ENCODE measurements at places on chromosomes 13 and 19.

GRCh38 chr13:104936304-104936703 is 1599.2 kb downstream of the EFNB2 start:
- DNase-seq = no peak

- DNase-seq = no peak
Measured at GRCh38 chr19:16794456-16795441, 34.4 kb upstream of the SIN3B start.

- peak; percentile 87 for DNase-seq
Measured at GRCh38 chr19:48169578-48169938, 586 bp downstream of the LIG1 start.

DNA sequence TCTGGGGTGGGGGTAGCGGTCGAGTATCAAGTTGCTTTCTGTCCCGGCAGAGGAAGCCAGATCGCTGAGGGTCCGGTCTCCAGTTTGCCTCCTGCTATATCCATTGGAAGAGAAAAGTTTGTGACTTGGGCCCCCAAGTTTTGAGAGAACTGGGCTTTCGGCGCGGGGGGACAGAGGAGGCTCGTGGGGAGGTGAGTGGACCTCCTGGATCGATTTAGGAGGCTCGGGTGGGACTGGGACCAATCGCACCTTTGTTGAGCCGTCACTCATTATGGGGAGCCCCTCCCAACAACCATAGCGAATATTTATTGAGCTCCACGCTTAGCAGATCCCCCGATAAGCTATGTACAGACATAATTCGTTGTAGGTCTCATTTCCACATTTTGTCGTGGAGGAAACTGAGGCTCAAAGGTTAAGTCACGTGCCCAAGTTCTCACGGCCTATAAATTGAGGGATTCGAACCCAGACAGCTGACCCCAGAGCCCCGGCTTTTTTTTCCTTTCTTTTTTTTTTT is 909 bp downstream of the RFXANK start:
- DNase-seq = no peak

GRCh38 chr19:9061879-9062278 is 25.0 kb upstream of the OR1M1 start:
- DNase-seq = no peak

- DNase-seq = no peak
Measured at GRCh38 chr13:93372856-93373255, 146.2 kb downstream of the GPC6 start.

DNA sequence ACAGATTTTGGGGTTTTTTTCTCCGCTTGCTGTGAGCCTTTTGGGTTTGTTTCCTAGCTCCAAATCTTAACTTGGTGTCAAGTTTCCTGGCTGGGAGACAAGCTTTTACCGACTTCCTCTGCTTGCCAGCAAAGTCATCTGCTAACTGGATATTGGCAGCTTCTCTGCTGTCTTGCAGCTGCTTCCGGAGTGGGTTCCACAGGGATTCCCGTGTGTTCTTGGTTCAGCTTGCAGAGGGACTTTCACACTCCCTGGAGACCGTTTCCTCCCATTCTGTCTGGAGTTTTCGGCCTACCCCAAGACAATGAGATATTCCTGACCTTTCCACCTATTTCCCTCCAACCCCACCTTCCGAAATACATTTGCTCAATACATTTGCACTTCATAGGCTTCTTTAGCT is 2.2 kb upstream of the COLGALT1 start:
- no peak for DNase-seq

GRCh38 chr13:43448605-43449336 is 338.0 kb downstream of the ENOX1 start:
- no peak for DNase-seq

DNA sequence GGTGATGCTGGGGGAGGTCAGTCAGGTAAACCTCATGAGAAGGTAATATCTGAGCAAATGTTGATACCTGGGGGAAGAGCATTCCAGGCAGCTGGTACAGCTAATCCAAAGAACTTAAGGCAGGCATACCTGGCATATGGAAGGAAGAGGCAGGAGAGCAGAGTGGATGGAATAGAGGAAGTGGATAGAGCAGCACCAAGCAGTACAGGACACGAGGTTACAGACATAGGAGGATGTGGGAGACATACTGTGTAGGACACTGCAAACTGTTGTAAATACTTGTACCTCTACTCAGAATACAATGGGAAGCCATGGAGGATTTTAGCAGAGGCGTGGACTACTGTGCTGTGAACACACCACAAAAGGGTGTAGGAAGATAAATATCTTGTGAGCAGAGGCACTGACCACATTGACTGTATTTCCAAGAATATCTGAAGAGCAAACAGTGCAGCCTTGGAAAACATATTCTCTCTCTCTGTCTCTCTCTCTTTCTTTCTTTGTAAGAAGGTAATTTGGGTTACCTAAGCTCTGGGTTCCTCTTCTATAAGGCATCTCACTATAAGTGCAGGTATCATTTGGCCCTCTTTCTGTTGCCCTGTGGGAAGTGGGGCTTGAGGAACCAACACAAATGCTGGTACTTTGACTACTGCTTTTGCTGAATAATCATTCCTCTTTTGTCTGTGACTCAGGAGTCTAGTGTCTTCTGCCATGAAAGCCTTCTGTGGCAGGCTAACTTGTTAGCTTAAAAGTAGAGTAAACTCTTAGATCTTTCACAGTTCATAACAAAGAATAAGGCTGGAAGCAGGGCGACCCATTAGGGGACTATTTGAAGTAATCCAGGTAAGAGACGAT is 238.0 kb downstream of the VWA8 start:
- DNase-seq = no peak

GRCh38 chr13:48908381-48909055 is 67.2 kb upstream of the FNDC3A start:
- no peak for DNase-seq

DNA sequence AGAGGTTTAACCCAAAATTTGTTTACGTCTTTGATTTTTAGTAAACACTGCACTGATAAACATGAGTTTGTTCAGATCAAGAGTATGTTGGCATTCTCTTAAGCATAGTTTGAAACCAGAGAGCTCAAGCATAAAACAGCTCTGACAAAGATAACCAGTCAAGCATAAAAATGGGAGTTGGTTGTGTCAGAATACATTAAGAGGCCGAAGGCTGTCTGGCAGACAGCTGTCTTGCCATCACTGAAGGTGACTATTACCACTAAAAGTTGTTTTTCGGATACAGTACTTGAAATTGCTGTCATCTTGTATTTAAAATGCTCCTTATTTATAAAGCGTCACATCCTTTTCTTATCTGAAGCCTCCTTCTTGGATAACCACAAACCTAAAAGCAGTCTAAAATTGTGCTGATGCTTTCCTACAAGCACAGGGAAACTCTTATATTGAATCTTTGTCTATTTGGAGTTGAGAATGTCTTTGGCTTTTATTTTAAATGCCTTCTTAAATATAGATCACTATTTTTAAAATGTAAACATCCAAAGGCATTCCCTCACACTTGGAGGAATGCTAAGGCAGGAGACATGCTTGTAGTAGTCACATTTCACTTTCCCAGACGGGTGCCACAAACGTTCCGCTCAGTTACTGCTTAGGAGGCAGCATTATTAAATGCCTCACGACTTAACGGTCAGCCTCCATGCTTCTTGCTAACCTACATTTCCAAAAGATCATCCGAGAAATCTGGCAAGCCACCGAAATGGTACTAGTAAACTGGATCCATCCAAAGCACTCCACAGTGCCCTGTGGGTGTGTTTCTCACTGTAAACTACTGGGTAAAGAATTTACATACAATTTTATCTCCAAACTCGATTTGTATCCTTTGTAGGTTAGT is 1.5 kb downstream of the SMAD9 start:
- no peak for DNase-seq

GRCh38 chr13:32200741-32201140 is 114.4 kb downstream of the ZAR1L start:
- DNase-seq = no peak

DNA sequence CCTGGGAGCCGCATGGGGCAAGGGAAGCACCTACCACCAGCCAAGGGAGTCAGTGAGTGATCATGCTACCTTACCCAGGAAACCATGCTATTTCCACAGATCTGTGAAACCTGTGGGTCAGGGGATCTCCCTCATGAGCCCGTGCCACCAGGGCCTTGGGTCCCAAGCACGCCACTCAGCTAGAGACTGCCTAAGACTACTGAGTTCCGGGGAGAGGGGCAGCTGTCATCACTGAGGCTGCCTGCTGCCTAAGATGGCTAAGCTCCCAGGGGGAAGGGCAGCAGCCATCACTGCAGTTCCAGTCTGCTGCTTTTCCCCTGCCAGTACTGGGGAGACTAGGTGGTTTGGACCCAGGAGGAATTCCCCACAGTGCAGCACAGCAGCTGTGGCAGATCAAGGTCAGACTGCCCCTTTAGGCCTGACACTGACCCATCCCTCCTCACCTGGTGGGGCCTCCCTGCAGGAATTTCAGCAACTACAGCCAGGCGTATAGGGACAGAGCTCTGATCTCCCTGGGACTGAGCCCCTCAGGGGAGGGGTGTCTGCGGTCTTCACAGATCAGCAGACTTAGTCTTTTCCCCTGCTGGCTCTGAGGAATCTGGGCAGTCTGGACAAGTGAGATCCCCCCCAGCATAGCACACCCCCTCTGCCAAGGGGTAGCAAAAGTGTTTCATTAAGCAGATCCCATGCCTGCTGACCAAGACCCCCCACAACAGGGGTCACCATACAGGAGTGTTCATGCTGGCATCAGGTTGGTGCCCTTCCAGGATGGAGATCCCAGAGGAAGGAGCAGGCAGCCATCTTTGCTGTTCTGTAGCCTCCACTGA is 26.9 kb downstream of the VSTM2B start:
- no peak for DNase-seq

- no peak for DNase-seq
Measured at GRCh38 chr19:29664753-29665214, 477 bp upstream of the PLEKHF1 start.

DNA sequence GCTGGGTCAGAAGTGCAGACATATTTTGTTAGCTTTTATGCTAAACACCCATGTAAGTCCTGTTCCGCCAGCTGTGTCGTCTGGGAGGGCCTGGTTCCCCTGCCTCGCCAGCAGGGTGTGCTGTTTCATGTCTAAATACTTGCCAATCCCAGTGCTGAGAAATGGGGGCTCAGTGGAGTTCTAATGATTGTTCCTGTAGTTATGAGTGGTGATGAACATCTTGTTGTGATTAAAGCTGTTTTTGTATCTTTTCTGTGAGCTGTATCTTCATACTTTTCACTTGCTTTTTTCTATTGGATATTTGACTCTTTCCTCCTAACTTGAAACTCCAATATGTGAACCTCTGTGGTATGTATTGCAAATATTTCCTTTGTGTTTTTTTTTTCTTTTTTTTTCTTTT is 32.7 kb downstream of the KDM4B start:
- no peak for DNase-seq

- peak; percentile 77 for DNase-seq
Measured at GRCh38 chr19:38729653-38730469, 14.4 kb downstream of the CAPN12 start.

DNA sequence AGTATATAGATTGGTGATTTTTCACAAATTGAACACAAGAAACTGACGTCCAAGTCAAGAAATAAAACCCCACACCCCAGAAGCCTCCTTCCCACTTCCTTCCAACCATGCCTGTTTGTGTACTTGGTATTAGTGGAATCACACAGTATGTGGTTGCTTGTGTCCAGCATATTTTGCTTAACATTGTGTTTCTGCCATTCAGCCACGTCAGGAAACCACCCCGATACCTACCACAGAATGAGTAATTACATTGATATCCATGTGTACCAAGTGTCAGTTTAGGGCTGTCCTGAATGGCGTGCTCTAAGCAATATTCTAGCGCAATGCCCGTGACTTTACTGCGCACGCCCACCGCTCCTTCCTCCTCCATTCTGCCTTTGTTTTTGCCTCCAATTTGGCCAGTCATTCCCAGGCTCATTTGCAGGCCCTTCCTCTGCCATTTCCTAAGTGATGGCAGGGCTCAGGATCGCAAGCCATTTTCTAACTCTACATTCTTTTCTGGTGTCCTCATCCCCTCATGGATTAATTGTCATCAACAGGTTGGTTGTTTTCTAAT is 25.9 kb upstream of the MPHOSPH8 start:
- no peak for DNase-seq

DNA sequence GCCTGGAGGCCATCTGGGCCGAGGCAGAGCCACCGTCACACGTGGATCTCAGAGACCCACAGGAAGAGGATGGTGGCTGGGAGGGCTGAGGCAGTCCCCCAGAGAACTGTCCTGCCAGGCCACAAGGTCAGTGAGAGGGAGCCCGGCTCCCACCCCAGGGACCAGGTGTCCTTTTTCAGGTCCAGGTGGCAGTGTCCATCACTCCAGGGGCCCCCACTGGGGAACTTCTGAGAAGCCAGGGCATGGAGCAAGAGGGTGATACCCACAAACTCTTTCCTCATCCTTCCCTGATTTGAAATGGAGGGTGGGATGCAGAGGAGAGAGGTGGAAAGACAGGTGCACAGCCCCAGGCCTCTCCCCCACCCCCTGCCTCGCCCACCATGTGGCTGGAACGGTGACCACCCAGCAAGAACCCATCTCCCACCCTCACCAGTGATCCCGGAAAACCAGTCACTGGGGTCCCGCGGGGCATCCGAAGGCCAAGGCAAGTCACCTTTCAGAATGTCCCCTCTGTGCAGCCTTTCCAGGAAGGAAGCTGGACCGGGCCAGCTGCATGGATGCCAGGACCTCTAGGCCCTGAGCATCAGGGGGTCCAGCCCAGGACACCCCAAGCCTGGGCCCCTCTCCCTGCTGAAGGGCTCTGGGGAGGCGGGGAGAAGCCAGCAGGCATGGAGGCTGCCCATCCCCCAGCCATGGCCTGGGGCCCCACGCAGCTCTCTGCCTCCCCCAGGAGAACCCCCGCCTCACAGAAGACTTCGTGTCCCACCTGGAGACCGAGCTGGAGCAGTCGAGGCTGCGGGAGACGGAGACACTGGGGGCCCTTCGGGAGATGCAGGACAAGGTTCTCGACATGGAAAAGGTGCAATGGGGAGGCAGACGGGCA is 14.1 kb downstream of the PRR36 start:
- no peak for DNase-seq

GRCh38 chr13:98541191-98541590 is 35.7 kb downstream of the STK24 start:
- DNase-seq = no peak

DNA sequence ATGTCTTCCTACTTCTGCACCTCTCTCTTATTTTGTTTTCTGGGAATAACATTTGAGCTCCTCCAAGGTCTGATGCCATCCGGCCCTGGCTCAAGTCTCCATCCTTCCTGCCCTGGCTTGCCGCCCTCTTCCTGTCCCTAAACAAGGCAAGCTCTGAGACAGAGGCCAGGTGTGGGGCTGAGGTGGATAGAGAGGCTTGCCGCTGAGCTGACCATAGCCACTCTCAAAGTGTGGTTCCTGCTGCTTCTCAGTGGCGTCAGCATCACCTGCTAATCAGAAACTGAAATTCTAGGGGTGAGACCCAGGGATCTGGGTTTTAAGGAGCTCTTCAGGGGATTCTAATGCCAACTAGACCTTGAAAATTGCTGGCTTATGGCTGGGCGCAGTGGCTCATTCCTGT is 6.0 kb upstream of the TPRX2 start:
- no peak for DNase-seq

DNA sequence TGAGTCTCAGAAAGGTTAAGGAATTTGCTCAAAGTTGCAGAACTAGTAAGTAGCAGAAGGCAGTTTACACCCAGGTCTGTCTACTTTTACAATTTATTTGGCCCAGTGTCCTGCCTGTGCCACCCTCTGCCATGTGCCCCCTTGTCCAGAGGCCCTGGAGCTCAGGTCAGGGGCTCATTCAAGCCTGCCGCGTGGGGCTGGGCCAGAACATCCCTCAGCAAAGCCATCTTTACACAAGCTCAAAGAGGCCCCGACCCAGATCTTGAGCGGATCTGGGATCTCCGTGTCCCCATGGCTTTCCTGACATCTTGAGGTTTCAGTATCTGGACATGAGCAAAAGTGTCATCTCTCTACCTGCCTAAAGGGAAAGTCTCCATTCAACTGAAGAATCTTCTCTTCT is 76.4 kb upstream of the VSTM2B start:
- DNase-seq = no peak

GRCh38 chr19:38375748-38376147 is 1.4 kb downstream of the PSMD8 start:
- DNase-seq = no peak

All from stimulated activated CD4-positive, alpha-beta T cell treated with anti-CD3 and anti-CD28 coated beads, Interleukin-1b, Interleukin-23, amount 100 ng/mL, for 1 hour (primary cell).